Esophagus muscularis mucosa (tissue), 4 donors: ENCODE measurements at places on chromosomes 6 and 20. TPM values are rescaled to one million over a fixed set of nuclear protein-coding genes. Genes with fewer than 3 reads are reported as not detected.

- DNase-seq = no peak
These were observed 399.0 kb downstream of the CDKAL1 start for GRCh38 chr6:20933057-20933788.

SAMHD1 gene
- total RNA-seq = 373 TPM

DNA sequence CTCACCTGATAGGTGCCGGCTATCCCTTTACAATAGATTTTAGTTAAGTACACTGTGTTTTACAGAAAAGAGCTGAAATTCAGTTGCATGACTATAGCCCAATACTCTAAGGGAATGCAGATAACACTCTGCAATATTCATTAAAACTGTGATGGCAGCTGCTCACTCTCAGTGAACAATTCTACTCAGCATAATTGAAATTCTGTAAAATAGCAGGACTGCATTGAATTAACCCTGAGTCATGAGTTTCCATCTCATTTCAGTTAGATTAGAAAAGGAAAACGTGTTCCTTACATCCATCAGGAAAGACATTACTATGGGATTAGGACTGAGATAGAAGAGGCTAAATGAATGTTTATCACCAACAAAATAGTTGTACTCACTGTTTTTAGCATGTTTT is 613.3 kb upstream of the JAG1 start:
- DNase-seq = no peak

GRCh38 chr20:11260611-11261010 is 586.8 kb upstream of the JAG1 start:
- no peak for DNase-seq

MYCT1 gene
- 12.1 TPM for total RNA-seq

DNA sequence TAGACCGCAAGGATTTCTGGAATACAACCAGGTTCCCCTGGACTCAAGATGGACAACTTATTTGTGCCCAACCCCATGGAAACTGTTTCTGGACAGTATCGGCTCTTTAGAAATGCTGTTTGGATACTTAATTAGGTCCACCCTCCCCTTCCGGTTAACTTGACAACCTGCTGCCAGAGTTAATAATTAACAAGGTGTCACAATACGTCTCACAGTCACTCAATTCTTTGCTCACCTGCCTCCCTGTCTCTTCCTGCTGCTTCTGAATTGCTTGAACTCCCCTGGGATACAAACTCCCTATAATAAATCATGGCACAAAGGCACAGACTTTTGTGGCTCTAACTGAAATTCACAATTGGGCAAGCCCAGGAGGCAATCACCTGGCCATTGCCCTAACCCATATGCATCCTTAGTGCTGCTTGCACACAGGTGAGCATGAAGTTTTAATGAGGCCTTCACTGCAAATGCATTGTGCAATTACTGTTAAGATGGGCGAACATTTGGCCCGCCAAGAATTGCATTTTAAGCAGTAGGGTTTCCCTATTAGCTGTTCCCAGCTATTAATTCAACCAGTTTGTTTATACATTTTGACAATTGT is 504.4 kb upstream of the NOX3 start:
- peak; percentile 66 for DNase-seq

PDYN gene
- not detected for total RNA-seq

SLC35D3 gene
- total RNA-seq = 0.42 TPM

DNA sequence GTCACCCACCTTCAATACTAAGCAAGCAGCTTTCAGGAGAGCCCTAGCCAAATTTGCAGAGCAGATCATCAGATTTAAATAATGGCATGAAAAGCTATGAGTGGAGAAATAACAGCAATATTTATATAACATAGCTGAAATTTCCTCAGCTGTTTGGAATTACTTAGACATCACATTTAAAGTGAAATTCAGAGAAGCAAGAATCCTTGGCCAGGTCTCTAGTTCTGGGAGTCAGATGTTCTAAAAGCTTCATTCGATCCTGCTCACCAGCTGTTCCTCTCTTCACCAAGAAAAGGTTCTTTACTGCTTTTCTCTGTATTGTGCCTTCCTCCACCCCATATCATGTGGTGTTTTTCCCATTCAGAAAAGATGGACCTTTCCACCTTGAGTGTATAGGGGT is 152.3 kb upstream of the JAG1 start:
- DNase-seq = no peak

DNA sequence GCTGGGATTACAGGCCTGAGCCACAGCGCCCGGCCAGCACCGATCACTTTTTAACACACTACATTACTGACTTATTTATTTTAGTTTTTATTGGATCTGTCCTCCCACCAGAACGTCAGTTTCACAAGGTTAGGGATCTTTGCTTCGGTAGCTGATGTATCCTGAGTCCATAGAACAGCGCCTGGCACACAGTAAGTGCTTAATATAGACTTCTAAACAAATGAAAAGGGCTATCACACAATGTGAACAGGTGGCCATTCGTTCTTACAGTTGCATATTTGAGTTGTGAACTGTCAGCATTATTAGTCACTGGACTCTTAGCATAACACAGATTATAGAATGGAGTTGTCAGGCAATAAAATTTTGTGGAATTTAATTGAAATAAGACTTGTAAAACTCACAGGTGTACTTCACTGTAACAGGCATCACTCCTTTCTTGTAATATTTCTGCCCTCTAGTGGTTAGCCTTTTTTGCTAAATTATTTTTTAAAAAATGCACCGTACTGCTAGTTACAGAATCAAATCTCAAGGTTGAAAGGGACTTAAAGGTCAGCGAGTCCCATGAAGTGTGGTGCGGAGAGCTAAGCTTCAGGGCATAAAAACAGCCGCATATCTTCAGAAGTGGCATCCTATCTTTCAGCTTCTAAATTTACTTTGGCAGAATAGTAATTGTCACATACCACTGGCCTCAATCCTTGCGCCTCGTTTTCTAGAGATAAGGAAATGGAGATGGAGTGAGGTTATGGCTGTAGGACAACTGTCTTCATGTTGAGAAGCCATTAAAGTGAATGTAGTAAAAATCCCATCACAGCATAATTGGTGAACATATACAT is 3.4 kb upstream of the TBC1D7 start:
- no peak for DNase-seq

SLC22A16 gene
- not detected for total RNA-seq

MYB gene
- 0.42 TPM for total RNA-seq

DDX39B gene
- total RNA-seq = 234 TPM

IL20RA gene
- total RNA-seq = 2.3 TPM

TFAP2C gene
- 1.9 TPM for total RNA-seq

GRCh38 chr6:87808005-87808757 is 106.1 kb upstream of the AKIRIN2 start:
- no peak for DNase-seq

GRCh38 chr20:53224851-53225250 is 252.7 kb downstream of the TSHZ2 start:
- no peak for DNase-seq

TFAP2D gene
- total RNA-seq = not detected

GRCh38 chr6:167331565-167331964 is 6.7 kb downstream of the TTLL2 start:
- no peak for DNase-seq

- DNase-seq = no peak
These were observed 452.7 kb downstream of the PREX1 start for GRCh38 chr20:48374991-48375595.

DNA sequence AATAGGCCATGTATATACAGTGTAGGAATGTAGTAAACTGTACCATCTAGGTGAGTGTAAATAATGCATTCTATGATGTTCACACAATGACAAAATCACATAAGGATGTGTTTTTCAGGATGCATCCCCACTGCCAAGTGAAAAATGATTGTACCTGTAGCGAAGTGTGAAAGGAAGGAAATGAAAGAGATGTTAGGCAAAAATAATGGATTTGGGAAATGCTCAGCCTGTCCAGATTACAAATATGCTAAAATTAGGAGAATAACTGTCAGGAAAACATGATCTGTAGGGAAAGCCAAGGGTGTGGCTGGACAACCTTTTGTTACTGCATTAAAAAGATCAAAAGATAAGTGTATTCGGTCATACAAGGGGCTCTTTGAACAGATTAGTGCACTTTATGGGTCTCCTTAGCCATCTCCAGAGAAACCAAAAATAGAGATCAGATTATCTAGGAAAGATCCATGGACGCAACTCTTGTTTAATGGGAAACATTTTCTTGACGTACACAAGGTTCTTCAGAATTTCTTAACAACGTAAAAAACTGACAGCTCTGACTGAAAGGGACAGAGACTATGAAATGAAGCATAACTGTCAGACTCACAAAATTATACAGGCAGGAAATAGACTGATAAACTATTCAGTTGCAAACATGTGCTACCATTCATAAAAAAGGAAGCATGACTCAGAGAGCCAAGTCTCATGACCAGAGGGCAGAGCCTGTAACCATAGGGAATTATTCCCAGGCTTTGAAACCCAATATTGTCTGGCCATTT is 253.6 kb upstream of the RAB32 start:
- no peak for DNase-seq

GRCh38 chr20:1224205-1224890 is 1.5 kb upstream of the RAD21L1 start:
- no peak for DNase-seq

- DNase-seq = no peak
These were observed 18.8 kb downstream of the RTF2 start for GRCh38 chr20:56487216-56487615.

DPPA5 gene
- not detected for total RNA-seq

- no peak for DNase-seq
These were observed 64.8 kb downstream of the IBTK start for GRCh38 chr6:82182756-82183155.
